ENCODE measurements at places on chromosomes 2 and 18.

DNA sequence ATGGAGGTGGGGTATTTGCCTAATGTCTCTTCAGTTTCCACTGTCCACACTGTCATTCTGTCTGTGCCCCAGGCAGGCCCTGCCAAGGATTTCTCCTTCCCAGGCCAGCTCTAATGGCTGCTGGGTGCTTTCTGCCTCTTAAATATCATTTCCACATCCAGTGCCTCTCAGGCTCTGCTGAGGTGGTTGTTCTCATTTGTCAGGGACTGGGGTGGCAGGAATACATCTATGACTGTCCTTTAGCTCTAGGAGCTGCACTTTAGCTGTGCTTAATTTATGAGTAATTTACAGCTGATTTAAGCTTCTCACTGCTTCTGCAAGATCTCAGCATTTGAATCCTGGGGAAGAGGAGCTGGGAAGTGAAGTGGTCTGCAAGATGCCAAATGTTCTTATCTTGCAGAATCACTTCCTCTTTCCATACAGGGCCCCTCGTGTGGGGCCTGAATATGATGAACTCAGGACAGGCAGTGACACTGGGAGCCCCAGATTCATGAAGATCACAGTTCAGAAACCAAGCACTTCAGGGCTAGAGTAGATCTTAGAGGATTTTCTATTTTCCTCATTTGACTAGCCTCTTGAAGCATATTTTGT, 150.2 kb downstream of the FSHR start:
- no peak for DNase-seq

DNA sequence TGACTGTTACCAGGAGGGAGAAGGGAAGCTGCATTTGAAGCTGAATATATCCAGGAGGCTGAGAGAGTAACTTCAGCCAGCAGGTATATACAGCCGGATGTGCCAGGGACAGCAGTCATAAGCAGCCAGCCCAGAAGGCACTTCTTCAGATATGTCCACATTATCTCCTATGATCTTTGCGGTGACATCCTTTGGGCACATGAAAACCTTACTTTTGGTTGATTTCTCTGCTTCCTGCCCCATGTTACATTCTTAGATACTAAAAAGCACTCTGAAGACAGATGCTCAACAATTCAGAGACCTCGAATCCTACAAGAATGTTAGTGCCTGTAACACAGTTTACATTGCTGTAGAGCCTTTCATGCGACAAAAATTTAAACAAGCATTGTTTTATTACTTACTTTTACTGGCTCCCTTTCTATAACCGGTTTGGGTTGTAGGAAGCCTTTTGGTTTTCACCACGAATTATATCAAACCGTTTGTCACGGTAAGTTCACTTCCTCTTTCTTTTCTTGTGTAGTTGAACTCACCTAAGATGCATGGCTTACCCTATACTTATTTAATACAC, 50.3 kb upstream of the TLK1 start:
- DNase-seq: no peak

DNA sequence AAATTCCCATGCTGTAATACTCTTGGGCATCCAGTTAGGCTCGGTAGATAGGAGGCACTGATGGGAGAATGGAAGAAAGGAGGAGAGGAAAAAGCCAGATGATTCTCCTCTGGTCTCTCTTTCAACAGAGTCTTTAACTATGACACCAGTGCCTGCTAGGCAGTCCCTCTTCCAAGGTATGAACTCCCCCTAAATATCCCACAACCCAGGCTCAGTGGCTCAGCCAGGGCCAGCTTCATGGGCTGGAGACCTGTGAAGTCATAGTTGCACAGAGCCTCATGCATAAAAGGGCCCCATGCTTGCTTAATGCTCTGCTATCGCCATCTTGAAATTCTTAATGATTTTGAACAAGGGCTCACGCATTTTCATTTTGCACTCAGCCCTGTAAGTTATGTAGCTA, 869.2 kb upstream of the GCFC2 start:
- DNase-seq: no peak

- no peak for DNase-seq
These were observed 1794.7 kb upstream of the PIK3C3 start for GRCh38 chr18:40160361-40160760.

DNA sequence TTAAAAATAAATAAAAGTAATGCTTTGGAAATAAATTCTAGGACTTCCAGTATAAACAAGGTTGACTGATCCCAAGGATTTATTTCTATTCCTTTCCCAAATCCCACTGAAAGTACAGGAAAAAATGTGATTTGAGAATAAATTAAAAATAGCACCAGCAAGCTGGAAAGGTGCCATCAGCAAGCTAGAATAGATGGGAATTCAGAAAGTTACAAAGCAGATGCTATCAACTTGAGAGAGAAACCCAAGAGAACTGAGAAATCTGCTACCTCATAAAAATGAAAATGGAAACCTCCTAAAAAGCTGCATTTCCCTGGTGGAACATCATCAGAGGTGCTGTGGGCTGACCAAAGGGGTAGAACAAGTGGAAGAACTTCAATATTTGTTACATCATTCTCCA, 148.6 kb upstream of the KCNJ3 start:
- DNase-seq: no peak

DNA sequence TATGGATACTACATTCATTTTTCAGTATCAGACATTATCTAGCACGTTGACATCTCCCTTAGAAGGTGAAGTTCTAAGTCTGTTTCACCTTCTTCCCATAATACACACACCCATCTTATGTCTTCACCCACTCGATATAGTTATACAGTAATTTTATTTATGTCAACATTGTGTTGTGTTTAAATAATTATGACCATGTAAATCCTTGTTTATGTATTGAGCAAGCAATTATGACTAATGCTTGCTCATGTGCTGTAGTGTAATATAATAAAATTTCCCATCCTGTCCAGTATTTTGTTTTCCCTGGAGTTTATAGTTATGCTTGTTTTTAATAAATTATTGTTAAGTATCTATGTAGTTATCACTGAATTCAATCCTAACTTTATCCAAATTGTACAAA, 163.2 kb downstream of the MTX2 start:
- DNase-seq: no peak

DNA sequence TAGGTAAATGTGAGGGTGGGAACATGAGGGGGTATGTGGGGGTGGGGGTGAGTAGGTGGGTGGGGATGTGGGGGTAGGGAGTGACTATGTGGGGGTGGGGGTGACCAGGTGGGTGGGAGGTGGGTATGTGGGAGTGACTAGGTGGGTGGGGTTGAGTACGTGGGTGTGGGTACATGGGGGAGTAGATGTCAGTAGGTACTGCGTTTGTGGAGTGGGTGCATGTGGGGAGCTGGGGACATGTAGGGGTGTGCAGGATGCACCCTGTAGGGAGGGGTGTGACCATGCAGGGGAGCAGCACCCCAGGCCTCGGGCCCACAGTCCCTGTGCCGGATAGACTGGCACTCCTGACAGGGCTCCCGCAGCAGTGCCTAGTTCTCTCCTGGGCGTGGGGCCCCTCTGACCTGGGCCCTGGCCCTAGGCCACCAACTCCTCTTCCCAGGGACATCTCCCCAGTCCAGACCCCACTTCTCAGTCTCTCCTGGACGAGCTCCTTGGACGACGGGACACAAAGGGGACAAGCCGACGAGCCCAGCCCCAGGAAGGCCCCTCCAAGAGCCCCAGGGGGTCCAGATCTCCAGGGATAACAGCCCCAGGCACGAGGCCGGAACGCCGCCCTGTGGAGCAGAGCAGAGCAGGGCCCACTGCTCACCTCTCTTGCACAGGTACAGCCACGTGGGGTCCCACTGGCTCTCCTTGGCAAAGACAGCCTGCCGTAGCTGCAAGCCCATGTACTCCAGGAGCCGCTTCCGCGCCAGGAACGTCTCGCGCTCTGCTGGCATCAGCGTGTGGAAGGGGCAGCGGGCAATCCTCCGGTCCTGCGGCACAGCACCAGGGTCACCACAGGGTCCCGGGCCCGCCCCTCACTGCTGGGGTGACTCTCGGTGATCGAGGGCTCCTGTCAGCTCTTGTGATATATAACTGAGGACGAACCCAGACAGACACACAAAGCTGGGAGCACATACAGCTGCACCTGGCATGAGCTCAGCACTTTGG, 58.2 kb downstream of the ANKMY1 start:
- no peak for DNase-seq

- DNase-seq: no peak
These were observed at the start of gene FOXI3 for GRCh38 chr2:88452565-88452905. FOXI3 (minus strand) TSS chr2:88452693; CDS start chr2:88452535, 158 bp downstream.

DNA sequence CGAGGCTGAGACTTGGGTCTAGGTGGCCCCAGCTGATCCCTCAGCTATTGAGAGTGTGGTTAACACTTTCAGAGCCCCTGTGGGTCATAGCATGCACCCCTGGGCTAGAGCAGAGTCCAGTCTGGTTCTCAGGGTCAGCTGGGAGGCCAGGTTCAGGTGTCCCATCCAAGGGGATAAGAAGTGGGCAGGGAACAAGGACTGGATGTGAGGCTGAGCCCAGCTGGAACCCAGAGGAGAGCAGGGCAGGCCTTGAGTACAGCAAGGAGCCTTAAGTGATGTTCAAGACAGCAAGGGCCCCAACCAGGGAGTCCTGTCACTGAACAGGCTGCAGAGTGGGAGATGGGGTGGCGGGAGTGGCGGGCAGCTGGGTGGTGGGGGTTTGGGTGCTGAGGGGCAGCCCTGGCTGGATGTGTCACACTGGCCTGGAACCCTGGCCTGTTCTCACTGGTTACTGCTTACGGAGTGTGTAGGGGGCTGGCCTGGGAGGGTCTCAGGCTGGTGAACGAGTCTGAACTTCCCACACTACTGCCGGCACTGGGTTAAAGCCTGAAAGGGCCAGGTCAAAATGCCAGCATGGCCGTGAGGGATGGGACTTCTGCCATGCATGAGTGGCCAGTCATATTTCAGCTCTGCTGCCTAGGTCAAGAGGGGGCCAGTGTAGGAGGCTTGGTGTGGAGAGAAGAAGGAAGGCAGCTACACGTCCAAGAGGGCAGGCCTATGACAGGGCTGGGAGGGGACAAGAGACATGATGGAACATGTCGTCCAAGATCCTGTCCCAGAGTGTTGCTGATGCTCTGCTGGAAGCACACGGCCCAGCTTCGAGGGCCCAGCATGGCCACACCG, 13.6 kb downstream of the TMEM185B start:
- no peak for DNase-seq

GRCh38 chr2:79513711-79514110, 860 bp downstream of the CTNNA2 start:
- DNase-seq: no peak

DNA sequence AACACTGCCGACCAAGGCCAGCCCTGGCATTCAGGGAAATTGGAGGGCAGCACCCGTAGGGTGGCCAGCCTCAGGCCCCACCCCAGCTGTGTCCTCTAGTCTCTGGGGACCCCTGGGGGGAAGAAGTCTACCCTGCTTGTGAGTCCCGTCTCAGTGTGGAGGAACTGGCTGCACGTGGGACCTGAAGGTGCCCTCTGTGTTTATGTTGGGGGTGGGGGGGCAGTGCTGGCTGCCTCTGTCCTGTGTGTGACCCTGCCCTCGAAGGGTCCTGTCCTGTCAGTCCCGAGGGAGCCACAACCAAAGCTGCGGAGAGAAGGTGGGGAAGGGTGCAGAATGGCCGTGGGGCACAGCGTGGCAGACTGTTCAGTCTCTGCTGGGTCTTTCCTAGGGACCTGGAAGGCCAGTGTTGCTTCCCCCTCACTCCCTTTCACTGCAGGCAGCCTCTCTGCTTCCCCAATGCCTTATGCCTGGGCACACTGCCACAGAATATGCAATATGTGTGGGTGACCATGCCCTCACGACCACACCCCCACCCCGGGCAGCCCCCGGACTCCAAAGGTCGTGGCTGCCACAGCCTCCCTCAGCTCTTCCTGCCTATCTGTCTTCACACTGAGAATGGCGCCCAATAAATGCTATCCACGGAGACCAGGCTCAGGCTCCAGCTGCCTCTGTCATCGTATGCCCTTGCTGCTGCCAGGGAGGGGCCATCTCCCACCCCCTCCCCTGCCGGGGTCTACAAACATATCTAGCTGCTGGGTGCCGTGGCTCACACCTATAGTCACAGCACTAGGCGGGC, 33.3 kb upstream of the SLC35F6 start:
- DNase-seq: no peak

- no peak for DNase-seq
These were observed 416.1 kb upstream of the ETAA1 start for GRCh38 chr2:66981074-66981473.

GRCh38 chr2:39629646-39630045, 36.1 kb upstream of the TMEM178A start:
- DNase-seq: no peak

DNA sequence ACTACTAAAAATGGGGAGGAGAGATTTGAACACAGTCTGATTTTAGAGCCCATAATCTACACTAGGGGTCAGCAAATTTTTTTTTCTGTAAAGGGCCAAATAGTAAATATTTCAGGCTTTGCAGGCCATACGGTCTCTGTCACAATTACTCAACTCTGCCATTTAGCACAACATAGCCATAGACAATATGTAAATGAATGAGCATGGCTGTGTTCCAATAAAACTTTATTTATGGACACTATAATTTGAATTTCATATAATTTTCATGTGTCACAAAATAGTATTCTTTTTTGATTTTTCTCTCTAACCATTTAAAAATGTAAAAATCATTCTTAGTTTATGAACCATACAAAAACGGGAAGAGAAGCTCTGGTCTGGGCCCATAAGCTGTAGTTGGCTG, 309.4 kb downstream of the GPD2 start:
- no peak for DNase-seq

GRCh38 chr2:9310377-9310776, 103.8 kb downstream of the ASAP2 start:
- no peak for DNase-seq

GRCh38 chr2:86286516-86286915, 50.9 kb downstream of the REEP1 start:
- no peak for DNase-seq

GRCh38 chr2:102674370-102674769, 55.0 kb downstream of the SLC9A2 start:
- DNase-seq: no peak

DNA sequence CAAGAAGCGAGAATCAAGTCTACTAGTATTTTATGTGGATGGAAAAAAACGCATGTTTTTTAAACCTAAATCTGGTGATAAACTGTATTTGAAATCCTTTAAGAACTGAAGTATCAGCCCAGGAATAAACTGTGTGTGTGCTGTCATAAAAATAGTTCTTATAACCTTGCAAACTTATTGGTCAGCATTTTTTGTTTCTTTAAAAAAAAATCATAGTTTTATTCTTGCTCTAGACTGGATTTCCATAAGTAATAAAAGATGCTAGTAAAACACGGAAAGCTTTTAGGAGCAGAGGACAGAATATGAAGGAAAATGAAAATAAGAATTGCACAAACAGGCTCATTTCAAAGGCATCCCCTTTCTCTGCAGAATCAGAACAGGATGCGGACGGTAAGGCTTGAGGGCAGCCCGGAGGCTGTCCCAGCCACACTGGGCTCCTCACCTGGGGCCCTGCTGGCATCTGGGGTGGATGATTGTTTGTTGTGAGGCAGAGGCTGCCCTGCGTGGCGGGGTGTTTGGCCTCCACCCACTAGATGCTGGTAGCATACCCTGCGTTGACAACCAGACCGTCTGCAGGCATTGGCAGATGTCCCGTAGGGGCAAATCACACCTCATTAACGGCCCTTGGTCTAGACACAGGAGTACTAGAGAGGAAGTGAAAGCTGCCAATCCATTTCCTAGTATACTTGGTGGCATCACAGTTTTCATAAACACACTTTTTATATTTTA, 52.5 kb downstream of the MBP start:
- DNase-seq: no peak
